ENCODE measurements at places on chromosomes 4 and X.

DNA sequence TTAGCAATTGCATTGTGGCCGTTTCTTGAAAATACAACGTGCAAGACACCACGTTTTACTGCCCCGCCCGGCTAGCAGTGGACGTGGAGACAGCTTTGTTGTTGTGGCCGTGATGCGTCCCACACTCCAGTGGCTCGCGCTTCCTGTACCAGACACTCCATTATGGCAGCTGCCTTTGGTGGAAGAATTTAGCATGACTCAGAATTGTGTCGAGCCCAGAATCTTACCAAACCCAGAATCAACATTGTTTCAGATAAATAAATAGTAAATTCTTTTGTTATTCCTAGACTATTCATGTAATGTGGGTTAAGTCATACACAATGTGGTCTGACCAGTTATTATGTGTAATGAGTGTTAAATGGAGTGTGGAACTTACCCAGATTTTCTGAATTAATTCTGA, 25.3 kb upstream of the S100P start:
- no peak for DNase-seq

- DNase-seq: no peak
Observed at GRCh38 chr4:146654687-146655520, 16.2 kb downstream of the POU4F2 start.

DNA sequence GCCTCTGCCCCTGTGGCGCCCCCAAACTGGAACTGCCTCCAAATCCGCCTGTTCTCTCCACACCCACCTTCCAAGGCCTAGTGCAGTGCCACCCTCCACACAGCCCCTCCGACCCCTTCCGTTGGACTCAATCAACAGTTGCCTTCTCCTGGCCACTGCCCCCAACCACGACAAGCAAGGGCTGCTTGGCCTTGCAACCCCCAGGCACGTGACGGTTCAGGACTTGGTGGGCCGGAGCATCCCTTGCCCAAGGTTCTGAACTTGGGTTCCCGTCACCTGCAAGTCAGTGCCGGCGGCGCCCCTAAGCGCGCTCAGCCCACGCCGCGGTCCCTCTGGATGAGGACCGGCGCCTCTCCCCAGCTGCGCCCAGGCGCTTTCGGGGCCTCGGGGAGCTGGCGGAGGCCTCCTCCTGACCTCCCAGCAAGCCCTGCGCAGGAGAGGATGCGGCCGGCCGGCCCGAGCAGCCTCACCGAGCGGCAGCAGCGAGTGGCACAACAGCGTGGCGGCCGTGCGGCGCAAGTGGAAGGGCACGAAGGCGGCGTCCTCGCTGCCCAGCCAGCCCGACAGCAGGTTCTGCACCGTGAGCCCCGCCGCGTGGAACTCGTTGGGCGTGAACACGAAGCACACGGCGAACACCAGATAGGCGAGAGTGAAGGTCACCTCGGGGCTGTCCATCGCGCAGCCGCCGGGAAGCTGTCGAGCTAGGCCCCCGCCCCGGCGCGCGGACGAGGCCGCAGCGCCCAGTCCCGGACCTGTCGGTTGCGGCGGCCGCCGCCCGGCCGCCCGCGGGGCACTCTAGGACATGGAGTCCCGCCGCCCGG, 750 bp downstream of the TMEM129 start:
- DNase-seq: no peak

GRCh38 chrX:29858714-29859113, 356.6 kb upstream of the MAGEB2 start:
- DNase-seq: no peak

- DNase-seq: no peak
Observed at GRCh38 chr4:8297141-8297601, 27.6 kb downstream of the HTRA3 start.

Measured in central memory CD8-positive, alpha-beta T cell (primary cell).